Osteocyte (in vitro differentiated cells): ENCODE measurements at places on chromosomes 3 and 15.

- DNase-seq: no peak
These were observed 50.5 kb downstream of the SUCNR1 start for GRCh38 chr3:151923901-151924300.

DNA sequence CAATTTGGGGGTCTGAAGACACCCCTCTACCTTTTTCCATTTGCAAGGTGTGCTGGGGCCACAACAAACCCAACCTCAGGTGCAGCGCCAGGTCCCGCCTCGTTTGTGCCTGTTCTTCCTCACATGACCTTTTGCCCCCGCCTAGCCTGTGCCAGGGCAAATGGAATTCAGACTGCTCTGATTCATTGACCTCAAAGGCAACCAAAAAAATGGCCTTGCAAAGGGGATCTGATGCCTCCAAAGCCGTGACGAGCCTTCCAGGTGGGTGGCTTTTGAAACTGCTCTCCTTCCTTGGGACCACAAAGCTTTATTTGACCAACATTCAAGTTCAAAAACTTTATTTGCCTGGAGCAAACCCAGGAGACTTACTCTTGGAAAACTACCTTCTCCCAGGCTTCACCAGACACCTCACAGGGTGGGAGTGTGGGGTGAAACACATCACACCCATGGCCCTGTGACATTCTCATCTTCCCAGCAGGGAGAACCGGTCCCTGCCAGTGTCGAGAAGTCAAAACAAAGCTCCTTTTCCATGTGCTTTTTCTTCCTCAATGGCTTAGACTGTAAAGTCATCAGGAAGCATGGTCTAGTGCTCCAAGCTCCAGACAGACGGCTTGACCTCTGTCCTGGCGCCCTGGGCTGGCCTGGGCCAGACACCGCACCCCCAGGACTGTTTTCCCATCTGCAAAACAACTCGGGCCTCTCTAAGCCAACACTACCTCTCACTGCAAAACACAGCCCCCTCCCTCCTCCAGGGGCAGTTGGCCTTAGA is 103.9 kb upstream of the HES1 start:
- DNase-seq: no peak

DNA sequence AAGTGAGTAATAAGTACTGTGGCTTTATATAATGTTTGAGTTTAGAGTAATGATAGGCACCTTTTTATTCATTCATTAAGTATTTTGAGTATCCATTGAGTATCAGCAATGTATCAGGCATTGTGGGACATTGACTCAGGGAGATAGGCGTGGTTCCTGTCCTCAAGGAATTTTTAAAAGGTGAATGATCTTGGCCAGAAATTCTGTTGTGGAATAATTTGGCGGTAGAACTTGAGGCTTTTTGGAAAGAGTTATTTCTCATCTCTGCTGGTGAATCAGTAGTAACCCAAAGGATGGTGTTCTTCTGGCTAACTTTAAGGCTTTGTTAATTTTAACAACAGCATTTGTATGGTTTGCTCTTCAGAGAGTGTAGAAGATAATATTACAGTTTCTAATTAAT is 2.0 kb downstream of the RAB7A start:
- no peak for DNase-seq

DNA sequence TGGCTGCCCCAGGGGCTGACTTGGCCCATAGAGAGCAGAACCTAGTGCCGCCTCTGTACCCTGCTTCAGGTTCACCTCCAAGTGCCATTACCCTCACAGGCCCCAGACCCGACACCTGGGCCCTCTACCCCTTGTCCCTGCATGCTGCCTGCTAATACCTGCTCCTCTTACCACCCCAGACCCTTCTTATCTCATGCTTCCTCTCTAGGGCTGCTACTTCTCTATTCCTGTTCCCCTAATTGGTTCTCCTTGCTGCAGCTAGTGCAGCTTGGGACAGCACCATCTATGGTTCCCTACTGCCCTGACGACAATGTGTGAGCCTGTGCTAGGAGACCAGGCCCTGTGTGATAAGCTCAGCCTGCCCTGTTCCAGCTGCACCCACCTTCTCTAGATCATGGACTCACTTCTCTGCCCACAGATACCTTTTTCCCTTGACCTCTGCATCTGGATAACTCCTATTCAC is 15.3 kb downstream of the HDAC11 start:
- no peak for DNase-seq

- DNase-seq: no peak
These were observed 1.8 kb downstream of the TWF2 start for GRCh38 chr3:52237006-52237656.

GRCh38 chr3:173943264-173943663 is 545.7 kb downstream of the NLGN1 start:
- DNase-seq: no peak

- DNase-seq: no peak
These were observed 90.7 kb upstream of the AGTR1 start for GRCh38 chr3:148606979-148607378.

DNA sequence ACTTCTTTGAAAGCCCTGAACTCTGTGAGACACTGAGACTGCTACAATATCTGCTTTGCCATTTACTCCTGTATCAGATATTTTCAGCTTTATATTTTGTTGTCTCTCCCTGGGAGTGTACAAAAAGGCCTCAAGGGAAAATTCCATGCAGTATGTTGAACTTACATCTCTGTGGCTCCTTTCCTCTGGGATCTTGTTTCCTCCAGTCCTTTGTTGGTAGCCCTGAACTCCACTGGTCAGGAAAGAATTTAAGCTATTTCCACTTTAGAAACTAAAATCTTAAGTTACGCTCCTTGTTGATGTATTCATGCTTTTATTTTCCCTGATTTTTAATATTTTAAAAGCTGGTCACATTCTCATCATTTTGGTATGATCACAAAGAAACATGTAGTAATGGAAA is 277.9 kb downstream of the FHIT start:
- DNase-seq: no peak

GRCh38 chr15:37203050-37203449 is 102.7 kb upstream of the MEIS2 start:
- DNase-seq: no peak

DNA sequence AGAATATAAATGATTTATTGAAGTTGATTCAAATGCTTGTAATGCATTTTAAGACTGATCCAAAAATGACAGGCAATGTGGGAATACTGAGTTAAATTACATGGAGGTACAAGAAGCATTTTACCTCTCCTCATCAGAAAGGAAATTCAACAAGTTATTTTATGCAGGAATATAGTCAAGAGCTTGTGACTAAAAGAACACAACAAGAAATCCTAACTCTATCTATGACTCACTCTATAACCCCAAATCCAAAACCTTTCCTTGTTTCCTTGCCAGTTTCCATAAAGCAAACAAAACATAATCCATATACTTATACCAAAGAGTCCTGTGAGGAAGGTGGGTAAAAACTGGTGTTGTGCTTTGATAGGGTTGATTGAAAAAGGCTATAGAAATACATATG is 30.8 kb downstream of the SIN3A start:
- DNase-seq: no peak

- no peak for DNase-seq
These were observed 789.8 kb downstream of the ROBO1 start for GRCh38 chr3:78978037-78978436.

DNA sequence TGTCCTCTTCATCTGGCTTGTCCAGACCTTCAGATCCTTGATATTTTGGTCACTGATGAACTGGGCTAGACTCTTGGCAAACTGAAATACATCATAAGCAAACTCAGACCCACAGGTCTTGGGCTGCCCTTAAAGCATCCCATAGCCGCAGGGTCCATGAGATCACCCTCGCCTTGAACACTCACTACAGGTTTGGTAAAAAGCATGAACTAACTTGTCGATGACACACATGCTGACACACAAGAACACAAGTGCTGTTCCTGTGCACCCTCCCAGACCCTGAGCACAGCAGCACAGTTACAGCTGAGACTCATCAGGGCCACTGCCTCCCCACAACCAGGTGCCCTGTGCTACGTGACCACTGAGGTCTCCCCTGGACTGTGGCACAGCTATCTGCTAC is 21.0 kb downstream of the PFKFB4 start:
- DNase-seq: no peak

GRCh38 chr3:191328962-191329653 is at the start of gene CCDC50:
Gene CCDC50 (plus strand): TSS chr3:191329394. CDS start chr3:191329675, 281 bp downstream.
- DNase-seq: peak; percentile 91

DNA sequence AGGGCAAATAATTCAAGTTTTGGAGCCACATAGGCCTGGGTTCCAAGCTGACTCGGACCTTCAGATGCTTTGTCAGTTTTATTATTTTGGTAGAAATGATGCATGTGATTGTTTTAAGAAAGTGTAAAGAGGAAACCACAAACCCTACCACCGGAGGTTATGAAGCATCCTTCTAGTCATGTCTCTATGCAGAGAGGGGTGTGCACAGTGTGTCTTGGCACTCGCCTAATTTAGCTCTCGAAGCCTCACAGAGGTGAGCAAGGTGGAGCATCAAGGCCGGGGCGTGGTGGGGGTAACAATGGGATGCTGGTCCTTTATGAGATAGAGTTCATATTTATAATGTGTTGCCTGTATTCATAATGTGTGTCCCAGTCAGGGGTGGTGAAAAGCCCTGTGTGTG is 63.7 kb upstream of the SMAD6 start:
- no peak for DNase-seq

GRCh38 chr3:144104186-144104585 is 132.6 kb downstream of the DIPK2A start:
- no peak for DNase-seq

DNA sequence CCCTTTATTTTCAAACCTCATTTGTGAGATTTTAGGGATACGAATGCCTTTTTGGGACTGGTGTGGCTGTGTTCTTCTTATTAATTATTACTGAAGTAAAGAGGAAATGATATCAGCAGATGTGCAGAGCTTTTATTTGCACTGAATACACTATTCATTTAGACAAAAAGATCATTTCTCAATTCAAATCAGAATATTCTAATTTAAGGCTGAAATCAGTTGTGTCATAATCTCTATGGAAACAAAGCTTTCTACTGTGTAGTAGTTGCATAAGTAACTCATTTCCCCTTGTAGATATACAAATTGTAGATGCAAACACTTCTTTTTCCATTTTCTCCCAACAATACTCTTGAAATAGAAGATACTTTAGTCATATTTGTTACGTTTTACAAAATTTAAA is 56.0 kb downstream of the PDE8A start:
- no peak for DNase-seq

GRCh38 chr3:177781686-177782161 is 584.4 kb upstream of the TBL1XR1 start:
- peak; percentile 84 for DNase-seq

- no peak for DNase-seq
These were observed 194.1 kb upstream of the KBTBD8 start for GRCh38 chr3:66803721-66804695.

- no peak for DNase-seq
These were observed 229.4 kb downstream of the CD47 start for GRCh38 chr3:107861422-107861821.

GRCh38 chr3:121969631-121970030 is 52.4 kb downstream of the ILDR1 start:
- no peak for DNase-seq
